Fibroblast of the aortic adventitia (primary cell): ENCODE measurements at places on chromosomes 7 and 10.

DNA sequence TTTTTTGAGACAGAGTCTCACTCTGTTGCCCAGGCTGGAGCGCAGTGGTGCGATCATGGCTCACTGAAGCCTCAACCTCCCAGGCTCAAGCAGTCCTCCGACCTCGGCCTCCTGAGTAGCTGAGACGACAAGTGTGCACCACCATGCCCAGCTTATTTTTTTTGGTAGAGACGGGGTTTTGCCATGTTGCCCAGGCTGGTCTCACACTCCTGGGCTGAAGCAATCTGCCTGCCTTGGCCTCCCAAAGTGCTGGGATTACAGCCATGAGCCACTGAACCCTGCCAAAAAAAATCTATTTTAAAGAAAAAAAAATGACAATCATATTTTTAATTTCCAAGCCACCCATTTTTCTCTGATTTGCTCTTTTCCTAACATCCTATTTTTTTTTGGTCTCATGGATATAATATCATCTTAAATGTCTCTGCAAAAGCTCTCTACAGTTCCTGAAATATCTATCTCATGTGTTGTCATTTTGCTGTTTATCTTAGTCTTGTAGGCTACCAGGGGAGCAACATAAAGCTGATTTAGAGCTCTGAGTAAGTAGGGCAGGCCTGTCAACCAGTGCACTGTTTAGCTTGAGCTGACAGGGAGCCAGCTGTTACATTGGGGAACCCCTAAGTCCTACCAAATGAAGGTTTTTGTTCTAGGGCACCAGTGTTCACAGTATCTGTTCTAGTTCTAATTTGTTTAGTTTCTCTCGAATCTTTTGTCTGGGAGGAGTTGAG, 29.9 kb upstream of the HBP1 start:
- no peak for DNase-seq

GRCh38 chr10:12018438-12019282, 23.9 kb downstream of the UPF2 start:
- DNase-seq, result peak; percentile 83

- peak; percentile 90 for DNase-seq
These were observed 102.5 kb downstream of the TRIL start for GRCh38 chr7:28855538-28856217.

- no peak for DNase-seq
These were observed 51.4 kb downstream of the CELF2 start for GRCh38 chr10:11068861-11069633.

DNA sequence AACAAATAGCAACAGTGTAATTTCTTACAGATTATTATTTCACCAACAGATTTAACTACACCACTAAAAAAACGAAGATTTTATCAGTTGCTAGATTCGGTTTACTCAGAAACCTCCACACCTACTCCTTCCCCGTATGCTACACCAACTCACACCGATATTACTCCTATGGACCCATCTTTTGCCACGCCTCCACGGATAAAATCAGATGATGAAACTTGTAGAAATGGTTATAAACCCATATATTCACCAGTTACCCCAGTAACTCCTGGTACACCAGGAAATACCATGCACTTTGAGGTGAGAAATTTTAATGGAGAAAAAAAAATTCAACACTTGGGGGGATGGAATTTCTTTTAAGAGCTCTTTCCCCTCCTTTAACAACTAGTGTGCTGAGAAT, 92.5 kb downstream of the KMT2E start:
- no peak for DNase-seq

DNA sequence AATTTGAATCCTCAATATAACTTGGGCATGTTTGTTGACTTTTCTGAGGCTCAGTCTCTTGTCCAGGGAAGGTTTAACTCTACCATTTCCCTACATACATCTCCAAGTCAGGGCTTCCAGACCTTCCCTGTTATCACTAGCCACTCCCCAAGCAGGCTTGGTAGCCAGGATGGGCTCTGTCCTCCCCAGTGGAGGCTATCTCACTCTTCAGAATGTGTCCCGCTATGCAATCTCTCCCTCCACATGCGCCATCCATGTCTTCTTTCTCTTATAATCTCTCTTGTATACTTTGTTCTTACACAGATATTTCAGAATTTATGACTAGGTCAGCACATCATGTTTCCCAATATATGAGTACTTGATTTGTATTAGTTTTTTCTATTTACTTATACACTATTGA, 310.4 kb downstream of the HGF start:
- no peak for DNase-seq

DNA sequence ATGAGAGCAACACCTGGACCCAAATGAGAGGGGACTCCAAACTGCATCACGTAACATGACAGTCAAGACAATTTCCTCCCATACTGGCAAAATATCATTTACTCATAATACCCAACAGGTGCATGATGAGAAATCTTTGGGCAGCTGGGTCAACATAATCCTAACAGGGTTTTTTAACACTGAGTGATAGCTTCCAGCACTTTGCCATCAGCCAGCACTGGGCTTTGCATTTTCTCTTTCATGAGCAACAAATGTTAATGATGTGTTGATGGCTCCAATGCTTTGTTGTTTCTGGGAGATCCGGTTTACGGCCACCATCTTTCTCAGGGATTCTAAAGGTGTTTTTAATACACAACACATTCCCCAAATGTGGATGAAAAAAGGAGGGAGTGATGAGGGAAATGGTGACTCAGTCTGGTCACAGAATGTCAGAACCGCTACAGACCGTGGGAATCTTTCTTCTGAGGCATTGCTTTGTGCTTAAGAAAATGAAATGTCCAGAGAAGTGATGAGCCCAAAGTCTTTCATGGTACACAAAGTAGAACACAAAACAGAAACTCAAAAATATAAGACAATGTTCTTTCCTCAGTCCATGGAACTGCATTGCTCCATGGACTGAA, 705.7 kb upstream of the IGFBP3 start:
- DNase-seq, result no peak

DNA sequence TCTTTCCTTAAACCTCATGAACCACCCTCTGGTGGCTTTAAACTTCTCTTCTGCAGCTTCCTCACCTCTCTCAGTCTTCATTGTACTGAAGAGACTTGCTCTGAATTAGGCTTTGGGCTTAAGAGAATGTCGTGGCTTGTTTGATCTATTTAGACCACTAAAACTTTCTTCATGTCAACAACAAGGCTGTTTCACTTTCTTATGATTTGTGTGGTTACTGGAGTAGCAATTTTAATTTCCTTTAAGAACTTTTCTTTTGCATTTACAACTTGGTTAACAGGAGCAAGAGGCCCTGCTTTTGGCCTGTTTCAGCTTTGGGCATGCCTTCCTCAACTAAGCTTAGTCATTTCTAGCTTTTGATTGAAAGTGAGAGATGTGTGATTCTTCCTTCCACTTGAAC, 38.1 kb upstream of the CDHR3 start:
- no peak for DNase-seq

DNA sequence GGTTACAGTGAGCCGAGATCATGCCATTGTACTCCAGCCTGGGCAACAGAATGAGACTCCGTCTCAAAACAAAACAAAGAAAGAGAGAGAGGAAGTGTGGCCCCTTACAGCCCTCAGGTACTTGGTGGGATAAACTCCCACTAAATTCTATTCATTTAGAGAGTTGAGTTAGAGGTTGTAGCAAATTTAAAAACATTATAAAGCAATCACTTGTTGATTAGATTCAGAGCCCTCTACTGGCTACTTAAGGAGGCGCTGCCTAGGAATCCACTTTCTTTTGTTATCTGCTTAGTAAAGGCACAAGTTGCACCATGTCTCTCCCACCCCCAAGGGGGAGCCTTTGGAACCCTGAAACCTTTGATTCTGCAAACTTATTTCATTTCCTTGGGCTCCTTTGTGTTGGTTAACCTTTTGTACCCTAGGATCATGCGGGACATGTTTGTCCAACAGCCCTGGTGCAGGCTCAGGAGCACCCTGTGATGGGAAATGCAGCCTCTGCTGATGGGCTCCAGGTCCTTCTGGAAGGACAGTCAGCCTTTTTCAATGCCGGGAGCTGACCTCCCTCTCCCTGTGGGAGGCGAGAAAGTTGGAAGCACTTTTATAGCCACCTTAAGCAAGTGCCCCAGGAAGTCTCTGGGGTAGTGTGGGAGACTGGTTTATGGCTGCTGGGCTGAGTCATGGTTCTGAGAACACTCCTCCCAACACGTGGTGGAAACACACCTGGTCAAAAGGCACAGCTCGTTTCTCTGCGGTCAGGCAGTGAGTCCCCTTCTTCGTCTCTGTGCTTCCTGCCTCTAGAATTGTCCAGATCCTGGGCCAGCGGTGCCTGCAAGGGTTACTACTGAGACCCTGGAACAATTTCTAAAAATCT, 2.3 kb downstream of the HKDC1 start:
- peak; percentile 76 for DNase-seq

DNA sequence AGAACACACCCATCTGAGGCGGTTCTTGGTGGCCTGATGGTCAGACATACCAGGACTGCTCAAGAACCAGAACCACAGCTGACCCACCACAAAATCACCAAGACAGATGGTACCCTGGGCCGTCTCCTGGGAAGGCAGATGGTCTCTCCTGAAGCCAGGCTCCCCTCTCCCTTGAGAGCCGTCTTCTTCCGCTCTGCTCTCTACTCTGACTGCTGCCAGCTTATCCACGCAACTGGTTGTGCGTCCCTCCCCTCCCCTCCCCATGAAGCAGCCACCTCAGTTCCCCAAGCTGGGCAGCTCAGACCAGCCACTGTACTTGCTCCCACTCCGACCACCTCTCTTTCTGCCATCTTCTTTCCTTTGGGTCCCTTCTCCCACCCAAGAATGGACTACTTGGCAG, 14.0 kb downstream of the PDIA4 start:
- DNase-seq, result no peak

- no peak for DNase-seq
These were observed 33.7 kb downstream of the CFAP58 start for GRCh38 chr10:104387130-104387888.

DNA sequence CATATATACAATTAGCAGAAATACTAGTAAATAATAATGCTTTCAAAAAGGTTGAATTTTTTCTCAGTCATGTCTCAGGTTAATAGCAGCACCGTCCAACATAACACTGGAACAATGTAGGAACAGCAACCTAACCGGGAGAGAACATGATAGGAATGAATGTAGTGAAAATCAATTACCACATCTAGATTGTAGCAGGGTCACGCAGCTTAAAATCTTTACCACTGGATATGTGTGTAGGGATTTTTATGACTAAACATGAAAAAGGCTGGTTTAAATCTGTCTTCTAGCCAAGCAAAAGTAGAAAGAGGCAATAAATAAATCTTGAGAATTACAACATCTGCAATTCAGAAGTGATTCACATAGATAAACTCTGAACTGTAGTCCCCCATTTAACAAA, 326.0 kb downstream of the DGKB start:
- no peak for DNase-seq

DNA sequence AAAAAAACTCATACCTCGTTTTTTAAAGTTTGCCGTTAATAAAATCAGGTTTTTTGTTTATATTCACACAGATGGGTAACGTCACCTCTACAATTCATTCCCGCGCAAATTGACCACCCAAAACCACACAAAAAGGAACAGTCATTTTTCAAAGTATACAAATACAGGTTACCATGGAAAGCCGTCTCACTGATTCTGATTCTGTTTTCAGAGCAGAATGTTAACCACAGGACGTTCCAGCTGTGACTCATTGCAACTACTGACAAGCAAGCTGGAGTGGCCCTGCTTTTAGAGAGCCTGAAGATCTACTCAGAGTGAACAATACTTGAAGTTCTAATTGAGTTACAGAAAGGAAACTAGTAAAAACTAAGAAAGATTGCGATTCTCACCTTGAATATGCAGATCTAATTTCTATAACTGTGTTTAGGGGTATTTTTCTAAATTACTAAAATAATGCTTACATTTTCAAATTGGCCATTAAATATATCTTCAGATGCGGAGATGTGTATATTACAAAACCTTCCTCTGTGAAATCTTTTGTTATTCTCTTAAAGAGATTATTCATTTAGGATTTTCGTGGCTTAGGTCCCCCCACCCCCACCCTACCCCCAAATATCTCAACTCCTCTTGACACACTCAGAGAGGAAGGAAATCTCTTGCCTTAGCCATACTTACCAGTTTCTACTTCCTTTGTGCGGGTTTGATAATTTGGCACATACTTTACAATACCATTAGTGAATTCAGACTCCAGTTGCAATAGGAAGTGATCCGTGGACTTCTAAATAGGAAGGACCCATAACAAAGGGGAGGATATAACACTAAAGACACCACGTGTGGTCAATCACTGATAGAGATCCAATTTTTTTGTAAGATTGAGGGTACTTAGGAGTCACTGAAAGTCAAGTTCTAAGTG, 106.0 kb downstream of the CUBN start:
- DNase-seq, result peak; percentile 98

- DNase-seq, result no peak
These were observed 54.4 kb downstream of the ARMH3 start for GRCh38 chr10:102001435-102002068.

GRCh38 chr7:138900035-138900828, 81.0 kb downstream of the KIAA1549 start:
- DNase-seq, result no peak

GRCh38 chr10:30835146-30835545, 196.5 kb downstream of the ZNF438 start:
- no peak for DNase-seq

GRCh38 chr10:62655337-62655994, 149.1 kb upstream of the ADO start:
- no peak for DNase-seq

GRCh38 chr10:1189166-1190051, 133.2 kb downstream of the WDR37 start:
- no peak for DNase-seq

- DNase-seq, result no peak
These were observed 115.3 kb downstream of the KCNMA1 start for GRCh38 chr10:77522268-77522809.

GRCh38 chr7:22864855-22865601, 42.4 kb upstream of the TOMM7 start:
- DNase-seq, result peak; percentile 36

GRCh38 chr7:127738859-127739258, 86.9 kb downstream of the SND1 start:
- DNase-seq, result no peak

- DNase-seq, result no peak
These were observed 65.7 kb upstream of the LANCL2 start for GRCh38 chr7:55299273-55299967.

GRCh38 chr7:142954680-142955268, 7.4 kb downstream of the KEL start:
- DNase-seq, result no peak

DNA sequence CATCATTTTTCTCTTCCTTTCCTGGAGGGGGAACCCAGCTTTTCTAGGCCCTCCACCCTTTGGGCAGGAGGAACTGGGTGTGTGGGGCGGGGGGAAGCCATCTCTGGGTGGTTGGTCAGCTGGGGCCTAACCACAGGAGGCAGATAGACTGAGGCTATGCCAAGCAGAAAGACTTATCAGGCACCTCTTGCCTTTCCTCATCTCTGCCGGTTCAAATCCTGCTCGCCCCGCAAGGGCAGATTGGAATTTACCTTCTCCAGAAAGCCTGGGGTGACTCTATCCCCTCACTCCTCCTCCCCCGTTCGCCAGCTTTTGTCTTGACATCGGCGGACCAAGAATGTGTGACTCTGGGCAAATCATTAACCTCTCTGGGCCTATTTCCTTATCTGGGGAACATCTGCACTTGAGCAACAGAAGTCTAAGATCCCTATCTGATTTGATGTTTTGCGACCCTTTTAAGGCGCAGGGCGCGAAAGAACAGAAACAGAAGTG, 584 bp upstream of the GARS1 start:
- DNase-seq, result peak; percentile 55
